Dorsolateral prefrontal cortex (tissue), 122 donors: ENCODE measurements at places on chromosomes 4 and X.

DNA sequence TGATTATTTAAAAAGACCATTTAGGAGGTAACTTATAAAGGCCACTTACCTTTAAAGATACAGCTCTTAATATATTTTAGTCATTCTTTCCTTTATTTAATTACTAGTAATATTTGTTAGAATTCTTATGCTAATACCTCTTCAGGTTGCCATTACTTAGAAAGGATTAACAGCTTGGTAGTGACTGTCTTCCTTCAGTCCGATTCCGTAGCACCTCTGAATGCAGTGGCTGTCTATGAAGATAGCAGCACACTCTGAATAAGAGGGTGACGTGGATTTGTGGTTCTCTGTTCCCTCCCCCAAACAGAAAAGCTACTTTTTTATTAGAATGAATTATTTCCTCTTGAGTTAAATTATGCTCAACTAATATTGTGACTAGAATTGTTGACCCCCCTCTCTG lies 92.6 kb upstream of the TENM3 start:
- DNase-seq, result no peak

- DNase-seq, result no peak
Observed at GRCh38 chrX:24782011-24782410, 88.3 kb downstream of the POLA1 start.

DNA sequence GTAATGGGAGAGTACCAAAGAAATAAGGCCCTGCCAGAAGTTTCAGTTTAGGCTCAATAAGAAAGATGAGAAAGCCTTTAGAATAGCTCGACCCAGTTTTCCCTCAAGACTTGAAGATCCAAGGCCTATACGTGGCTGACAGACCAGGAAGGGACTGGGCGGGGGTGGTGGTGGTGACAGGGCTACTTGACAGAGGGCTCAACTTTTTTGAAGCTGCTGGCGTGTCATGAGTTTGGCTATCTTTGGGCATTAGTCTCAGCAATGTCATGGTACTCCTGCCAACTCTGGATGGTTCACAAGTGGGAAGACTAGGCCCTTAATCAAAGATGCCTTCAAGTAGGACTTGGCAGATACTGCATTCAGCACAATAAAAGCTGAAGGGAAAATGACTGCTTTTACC lies 100.1 kb upstream of the SCML1 start:
- no peak for DNase-seq

DNA sequence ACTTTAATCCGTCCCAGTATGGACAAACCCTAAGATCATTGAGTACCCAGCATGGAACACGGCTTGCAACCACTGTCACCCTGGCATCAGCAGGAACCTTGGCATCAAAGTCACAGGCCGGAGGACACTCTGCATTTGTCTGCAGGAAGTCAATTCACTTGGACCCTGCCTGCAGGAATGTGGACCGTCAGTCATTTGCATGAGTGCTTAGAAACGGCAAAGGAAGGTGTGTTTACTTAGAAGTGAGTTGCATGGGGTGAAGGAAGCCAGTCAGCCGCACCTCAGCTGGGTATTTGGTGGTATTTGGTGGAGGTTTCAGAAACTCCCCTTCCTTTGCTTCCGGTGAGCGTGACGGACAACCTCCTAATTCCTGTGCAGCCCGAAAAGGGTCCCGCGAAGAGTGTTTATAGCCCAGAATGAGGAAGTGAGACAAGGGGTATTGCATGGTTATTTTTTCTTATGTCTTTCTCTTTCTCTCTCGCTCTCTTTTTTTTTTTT lies 15.5 kb downstream of the P2RY8 start:
- DNase-seq, result no peak
